ENCODE measurements at places on chromosomes 4 and X.

GRCh38 chr4:128517739-128518510 lies 230.3 kb upstream of the PGRMC2 start:
- DNase-seq = no peak

- DNase-seq = no peak
Measured at GRCh38 chr4:98501383-98501782, 157.0 kb downstream of the TSPAN5 start.

- no peak for DNase-seq
Measured at GRCh38 chr4:53494851-53495250, 96.4 kb downstream of the LNX1 start.

- no peak for DNase-seq
Measured at GRCh38 chr4:62490635-62491034, 1290.5 kb downstream of the ADGRL3 start.

DNA sequence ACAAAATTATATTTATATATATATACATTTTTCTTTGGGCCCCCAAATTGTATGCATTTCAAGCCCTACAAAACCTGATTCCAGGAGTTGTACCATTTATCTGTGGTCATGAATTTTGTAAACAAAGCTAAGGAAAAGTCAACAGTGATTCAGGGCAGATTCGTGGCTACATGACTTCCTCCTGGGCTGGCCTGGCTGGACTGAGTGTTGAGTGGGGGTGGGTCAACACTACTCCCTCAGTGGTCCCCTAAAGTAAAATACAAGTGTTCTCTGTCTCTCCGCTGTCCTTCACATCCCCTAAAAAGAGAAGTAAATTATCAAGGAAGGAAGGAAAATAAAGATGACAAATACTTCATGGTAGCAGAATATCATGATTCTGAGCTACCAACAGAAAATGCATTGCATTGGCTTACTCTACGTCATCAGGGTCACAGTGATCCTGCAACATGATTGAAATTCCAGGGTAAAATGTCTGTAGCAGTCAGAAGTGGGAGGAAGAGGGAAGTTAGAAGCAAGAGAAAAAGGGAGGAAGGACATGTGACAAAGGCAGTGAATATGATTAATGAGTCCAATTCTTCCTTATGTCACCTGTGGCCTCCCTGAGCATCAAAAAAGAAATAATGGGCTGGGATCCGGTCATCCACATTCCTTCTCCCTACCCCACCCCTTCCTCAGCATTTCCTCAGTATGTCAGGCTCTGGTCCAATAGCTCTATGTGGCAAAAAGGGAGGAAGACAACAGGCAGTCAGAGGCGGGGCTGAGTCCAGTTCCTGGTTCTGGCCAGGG lies 42.4 kb upstream of the MYOZ2 start:
- no peak for DNase-seq

GRCh38 chr4:137739391-137739790 lies 207.1 kb upstream of the PCDH18 start:
- DNase-seq = no peak

- DNase-seq = no peak
Measured at GRCh38 chr4:122772311-122772710, 39.8 kb downstream of the BBS12 start.

- no peak for DNase-seq
Measured at GRCh38 chr4:65482410-65482809, 187.9 kb downstream of the EPHA5 start.

Data from stimulated activated CD8-positive, alpha-beta memory T cell treated with anti-CD3 and anti-CD28 coated beads, Interleukin-4, amount 100 ng/mL, for 4 hours (primary cell).